ENCODE measurements at places on chromosomes 5 and 9.

DNA sequence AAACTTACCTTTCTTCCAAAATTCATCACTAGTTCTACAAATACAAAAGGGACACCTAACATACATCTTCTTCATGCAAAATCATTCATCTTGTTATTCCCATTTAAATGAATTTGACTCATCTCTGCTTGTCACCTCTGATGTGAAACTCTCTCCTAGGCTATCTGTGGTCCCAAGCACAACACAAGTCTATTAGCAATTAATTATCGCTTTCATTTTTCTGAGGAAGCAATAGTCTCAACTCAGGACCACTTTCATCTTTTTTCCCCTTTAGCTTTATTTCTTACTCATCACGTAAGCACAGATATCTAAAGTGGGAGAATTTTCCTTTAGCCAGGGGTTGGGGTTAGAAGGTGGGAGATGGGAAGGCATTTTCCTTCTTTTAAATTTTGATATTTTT lies 131.9 kb downstream of the ST8SIA4 start:
- DNase-seq = no peak

DNA sequence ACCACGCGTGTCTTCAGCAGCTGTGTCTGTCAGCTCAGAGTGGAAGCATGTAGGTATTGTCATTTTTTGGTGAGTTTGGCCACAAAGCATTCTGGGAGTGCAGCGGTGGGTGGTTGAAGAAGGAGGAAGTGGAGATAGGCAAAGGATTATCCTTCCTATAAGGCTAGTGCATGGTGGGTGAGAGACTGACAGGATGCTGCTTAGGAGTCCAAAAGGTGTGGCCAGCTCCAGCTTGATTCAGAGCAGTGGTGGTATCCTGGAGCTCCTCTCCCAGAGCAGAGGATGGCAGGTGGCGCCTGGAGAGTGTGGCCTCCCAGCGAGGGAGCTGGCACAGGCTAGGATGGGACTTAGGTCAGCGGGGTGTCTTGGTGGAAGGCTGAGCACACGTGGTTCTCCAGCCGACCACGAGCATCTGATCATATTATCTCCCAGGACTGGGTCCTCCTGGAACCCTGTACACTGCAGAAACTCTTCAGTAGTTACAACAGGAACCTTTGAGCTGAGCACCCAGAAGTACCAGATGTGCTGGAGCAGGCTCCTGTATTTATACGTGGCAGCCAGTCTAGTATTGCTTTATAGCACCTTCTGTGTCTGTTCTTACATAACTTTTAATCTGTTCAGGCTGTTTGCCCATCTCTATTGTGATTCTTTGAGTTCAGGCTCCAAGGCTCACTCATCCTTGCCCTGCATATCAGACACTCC lies 29.6 kb downstream of the MAML1 start:
- DNase-seq = peak; percentile 21

GRCh38 chr5:179278119-179278518 lies 67.1 kb downstream of the ADAMTS2 start:
- DNase-seq = no peak

GRCh38 chr9:120893611-120894307 lies 16.8 kb upstream of the PHF19 start:
- DNase-seq = no peak

DNA sequence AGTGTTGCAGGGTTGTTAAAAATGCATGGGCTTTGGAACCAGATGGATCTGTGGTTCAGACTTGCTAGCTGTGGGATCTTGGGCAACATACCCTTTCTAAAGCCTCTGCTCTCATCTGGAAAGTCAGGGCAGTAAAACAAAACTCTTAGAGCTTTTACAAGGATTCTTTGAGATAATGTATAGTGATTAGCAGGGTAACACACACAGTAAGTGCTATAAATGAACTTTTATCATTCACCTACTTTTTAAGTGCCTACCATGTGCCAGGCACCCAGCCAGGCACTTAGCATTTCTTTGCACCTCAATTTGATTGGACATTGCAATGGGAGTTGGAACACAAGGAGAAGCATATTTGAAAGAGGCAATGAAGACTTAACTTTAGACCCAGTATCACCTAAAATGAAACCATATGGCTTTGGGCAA lies 208.6 kb upstream of the PAPPA start:
- no peak for DNase-seq

- no peak for DNase-seq
These were observed 491.0 kb upstream of the WWC1 start for GRCh38 chr5:167800427-167800826.

GRCh38 chr9:101970609-101971008 lies 232.2 kb upstream of the GRIN3A start:
- DNase-seq = no peak

DNA sequence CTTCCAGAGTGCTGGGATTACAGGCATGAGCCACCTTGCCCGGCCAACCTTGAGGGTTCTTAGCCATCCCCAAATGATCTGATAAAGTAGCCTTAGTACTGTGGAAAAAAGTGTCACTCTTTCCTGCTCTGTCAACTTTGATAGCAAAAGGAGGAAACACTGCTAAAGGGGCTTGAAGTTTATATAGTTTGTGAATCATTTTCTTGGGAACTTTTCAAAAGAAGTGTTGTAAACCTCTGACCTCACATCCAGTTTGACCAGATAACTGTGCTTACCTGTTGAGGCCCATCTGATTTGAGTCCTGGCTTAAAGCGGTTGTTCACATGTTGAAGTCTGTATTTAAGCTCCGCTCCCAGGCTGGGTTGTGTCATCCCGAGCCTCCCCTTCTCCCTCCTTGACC lies 303.3 kb downstream of the DOCK8 start:
- DNase-seq = no peak

- DNase-seq = no peak
These were observed 152.4 kb upstream of the RAPGEF1 start for GRCh38 chr9:131892162-131892707.

- DNase-seq = no peak
These were observed 306.6 kb upstream of the KIF2A start for GRCh38 chr5:61999371-61999770.

DNA sequence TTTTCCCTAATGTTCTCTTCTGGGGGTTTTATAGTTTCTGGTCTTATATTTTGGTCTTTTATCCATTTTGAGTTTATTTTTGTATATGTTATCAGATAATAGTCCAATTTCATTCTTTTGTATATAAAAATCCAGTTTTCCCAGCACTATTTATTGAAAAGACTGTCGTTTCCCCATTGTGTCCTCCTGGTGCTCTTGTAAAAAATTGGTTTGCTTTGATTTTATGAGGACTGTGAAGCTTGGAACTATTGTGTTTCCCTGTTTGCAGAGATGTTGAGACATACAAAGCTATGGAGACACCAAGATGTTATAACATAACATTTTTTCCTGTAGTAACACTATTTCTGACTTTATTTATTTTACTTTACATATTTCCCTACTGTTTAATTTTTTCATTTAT lies 163.3 kb upstream of the TUT7 start:
- no peak for DNase-seq

GRCh38 chr9:129446828-129447550 lies 173.9 kb downstream of the C9orf50 start:
- DNase-seq = peak; percentile 28

- peak; percentile 94 for DNase-seq
These were observed 42.9 kb downstream of the PDCD1LG2 start for GRCh38 chr9:5553211-5553610.

- DNase-seq = peak; percentile 2
These were observed 25.8 kb downstream of the DDX46 start for GRCh38 chr5:134784241-134784920.

DNA sequence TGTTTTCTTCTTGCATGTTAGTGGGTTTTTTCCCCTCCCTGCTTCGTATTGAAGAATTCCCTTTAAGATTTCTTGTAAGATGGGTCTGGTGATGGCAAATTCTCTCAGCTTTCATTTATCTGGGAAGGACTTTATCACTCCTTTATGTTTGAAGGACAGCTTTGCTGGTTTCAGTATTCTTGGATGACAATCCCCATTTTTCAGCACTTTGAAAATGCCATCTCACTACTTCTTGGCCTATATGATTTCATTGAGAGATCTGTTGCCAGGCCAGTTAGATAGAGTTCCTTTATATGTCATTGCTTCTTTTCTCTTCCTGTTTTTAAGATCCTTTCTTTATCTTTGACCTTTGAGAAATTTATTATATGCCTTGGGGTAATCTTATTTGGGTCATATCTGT lies 106.3 kb downstream of the KDM4C start:
- DNase-seq = no peak

DNA sequence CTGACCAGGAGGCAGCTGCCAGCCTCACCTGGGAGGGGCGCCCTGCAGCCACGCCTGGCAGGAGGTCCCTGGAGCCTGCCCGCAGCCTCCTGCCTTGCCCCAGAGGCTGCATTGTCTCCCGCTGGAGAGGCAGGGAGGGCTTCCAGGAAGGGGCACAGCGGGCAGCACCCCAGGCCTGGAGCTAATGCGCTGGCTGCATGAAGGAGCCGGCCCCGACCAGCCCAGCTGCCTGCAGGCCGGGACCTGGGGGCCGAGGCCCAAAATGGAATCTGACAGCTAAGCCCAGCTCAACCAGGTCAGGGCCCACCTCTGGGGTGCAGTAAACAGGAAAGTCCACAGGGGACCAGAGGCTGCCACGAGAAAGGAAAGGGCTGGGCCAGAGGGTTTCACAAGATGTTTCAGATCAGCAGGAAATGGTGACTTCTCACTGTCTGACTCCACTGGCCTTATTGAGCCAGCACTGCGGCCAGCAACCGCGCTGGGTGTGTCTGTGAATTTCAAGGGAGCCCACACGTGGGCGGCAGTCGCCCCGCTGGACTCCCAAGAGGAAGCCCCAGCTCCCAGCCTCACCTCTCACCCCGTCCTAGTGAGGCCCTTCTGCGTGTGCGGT lies 18.6 kb upstream of the NOTCH1 start:
- DNase-seq = peak; percentile 51

DNA sequence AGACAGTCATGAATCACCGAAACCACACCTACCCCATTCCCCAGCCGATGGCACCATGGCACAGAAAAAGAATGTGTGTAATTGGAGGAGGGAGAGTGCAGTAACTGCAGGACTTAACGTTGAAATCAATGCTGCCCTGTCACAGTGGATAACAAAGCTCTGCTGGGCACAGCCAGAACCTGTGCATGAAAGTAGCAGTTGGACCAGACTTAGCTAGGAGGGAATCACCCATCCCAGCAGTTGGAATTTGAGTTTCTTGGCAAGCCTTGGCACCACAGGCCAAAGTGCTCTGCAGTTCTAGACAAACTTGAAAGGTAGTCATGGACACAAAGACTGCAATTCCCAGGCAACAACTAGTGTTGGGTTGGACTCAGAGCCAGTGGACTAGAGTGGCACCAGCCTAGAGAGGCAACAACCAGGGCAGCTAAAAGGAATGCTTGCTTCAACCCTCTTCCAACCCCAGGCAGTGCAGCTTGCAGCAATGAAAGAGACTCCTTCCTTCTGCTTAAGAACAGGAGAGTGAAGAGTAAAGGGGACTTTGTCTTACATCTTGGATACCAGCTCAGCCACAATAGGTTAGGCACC lies 19.1 kb downstream of the TMEM232 start:
- DNase-seq = no peak

DNA sequence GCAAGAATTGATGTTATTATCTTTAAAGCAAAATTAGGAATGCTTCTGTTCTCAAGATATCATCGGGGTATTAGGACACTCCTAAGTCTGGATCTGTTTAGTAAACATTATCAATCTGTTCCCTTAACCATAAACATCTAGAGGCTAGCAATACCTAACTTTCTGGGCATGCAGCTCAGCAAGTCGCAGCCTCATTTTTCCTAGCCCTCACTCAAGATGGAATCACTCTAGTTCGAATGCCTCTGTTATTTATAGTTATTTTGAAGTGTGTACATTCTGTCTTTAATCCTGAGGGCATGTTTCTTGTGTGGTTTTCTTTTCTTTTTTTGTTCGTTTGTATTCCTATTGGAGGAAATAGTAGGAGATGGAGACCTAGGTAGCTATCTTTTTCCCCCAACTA lies 66.9 kb downstream of the FER start:
- DNase-seq = no peak

DNA sequence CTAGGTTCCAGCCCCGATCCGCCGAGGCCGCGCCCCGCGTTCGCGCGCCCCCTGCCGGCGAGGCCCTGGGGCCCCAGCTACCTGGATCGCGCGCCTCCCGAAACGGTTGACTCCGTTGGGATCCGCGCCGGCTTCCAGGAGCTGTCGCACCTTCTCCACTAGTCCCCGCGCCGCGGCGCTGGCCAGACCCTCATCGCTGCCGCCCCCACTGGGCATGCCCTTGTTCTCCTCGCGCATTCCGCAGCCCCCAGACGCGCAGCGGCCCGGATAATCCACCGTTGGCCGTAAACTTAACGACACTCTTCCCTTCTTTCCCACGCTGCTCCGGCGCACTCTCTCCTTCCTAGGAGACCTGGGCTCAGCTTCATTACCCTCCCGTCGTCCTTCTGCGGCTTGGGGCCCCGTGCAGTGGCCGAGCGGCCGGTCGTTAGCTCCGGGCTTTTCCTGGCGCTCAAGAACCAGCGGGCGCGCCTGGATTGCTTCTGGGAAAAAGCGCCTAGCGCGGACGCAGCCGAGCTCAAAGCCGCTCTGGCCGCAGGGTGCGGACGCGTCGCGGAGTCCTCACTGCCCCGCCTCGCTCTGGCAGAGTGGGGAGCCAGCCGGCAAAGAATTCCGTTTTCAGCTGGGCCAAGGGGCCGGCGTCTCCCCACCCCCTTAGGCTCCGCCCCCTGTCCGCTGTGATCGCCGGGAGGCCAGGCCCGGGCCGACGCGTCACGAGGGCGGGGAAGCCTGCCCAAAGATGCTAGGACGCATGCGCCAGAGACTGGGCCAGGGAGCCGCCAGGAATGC lies at the start of gene CDKN2B:
TSS of gene CDKN2B (minus strand) at position 589 of the 789 bp plus-strand sequence. CDS start at position 237, 352 bp downstream.
- peak; percentile 96 for DNase-seq

GRCh38 chr5:9066349-9066748 lies 479.5 kb downstream of the SEMA5A start:
- DNase-seq = no peak

GRCh38 chr9:100595391-100596199 lies 17.7 kb downstream of the CAVIN4 start:
- peak; percentile 68 for DNase-seq

DNA sequence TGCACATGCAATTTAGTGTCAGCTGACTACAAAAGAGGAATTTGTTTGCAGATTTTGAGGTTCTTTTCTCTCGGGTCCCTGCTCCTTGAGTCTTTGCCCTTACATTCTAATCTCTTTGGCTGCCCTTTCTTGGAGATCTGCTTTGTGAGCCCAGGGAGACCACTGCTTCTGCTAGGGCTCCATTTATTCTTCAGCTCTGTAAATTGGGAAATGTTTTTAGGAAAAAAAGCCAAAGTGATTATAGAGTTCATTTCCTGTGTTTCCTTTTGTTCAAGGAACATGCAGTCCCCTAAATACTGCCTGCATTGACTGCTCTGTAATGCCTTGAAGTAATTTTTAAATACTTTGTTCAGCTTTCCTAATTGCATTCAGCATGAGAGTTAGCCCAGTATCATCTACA lies 197.4 kb downstream of the CSNK1G3 start:
- DNase-seq = no peak

GRCh38 chr5:96198356-96199058 lies 234.5 kb downstream of the PCSK1 start:
- DNase-seq = peak; percentile 68

Measured in fibroblast of skin of back (primary cell).